ENCODE measurements at places on chromosomes 1 and 21. TPM values are rescaled to one million over a fixed set of nuclear protein-coding genes. Genes with fewer than 3 reads are reported as not detected.

Gene RNPC3
- total RNA-seq = 30.0 TPM

Gene TXNIP
- 129 TPM for total RNA-seq

Gene ERG
- 3.0 TPM for total RNA-seq

Gene ZNF593OS
- total RNA-seq = not detected

Gene CD46
- 224 TPM for total RNA-seq

Gene FCRL1
- not detected for total RNA-seq

Gene HENMT1
- total RNA-seq = 6.7 TPM

Gene CKS1B
- total RNA-seq = 68.2 TPM

Gene B3GALT2
- total RNA-seq = 5.8 TPM

Gene RASSF5
- 6.8 TPM for total RNA-seq

Gene IKBKE
- total RNA-seq = 8.4 TPM

Gene KIRREL1
- 178 TPM for total RNA-seq

Gene WLS
- total RNA-seq = 203 TPM

Gene ANGPTL3
- total RNA-seq = not detected

Gene DSCAM
- not detected for total RNA-seq

Gene ANKRD65
- total RNA-seq = 10.9 TPM

Gene RAB4A
- total RNA-seq = 66.5 TPM

Gene KRTAP10-1
- not detected for total RNA-seq

Gene CD2
- total RNA-seq = not detected

Gene SPATA45
- total RNA-seq = not detected

Gene KRTAP27-1
- total RNA-seq = not detected

Gene GPR25
- not detected for total RNA-seq

Gene APH1A
- total RNA-seq = 143 TPM

Gene RPTN
- total RNA-seq = not detected

Gene PEX14
- 31.4 TPM for total RNA-seq

Gene RIMS3
- total RNA-seq = 13.0 TPM

Gene LCE2A
- not detected for total RNA-seq

Gene PPIAL4G
- not detected for total RNA-seq
